CD4-positive, alpha-beta T cell treated with Interleukin-6 for 4 hours (primary cell): ENCODE measurements at places on chromosomes 12 and 14.

DNA sequence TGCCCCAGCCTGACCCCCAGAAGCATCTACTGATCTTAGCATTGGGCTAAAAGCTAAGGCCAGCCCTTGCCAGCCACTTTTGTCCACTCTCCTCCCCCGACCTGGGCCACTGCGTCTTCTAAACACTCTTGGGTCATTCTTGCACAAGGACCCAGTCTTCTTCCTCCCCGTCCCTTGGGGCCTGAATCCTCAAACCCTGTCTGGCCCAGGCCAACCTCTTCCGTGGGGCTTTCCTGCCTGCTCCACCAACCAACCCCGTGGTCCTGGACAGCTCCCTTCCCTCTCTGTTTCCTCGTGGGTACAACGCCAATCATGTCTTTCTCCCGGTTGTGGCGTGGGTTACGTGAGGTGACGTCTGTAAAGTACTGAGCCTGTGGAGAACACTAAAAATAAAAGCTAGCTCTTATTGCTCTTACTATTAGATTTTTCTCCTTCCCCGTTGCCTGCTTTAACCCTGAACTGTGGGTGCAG lies 21.5 kb downstream of the FAM222A start:
- no peak for DNase-seq

DNA sequence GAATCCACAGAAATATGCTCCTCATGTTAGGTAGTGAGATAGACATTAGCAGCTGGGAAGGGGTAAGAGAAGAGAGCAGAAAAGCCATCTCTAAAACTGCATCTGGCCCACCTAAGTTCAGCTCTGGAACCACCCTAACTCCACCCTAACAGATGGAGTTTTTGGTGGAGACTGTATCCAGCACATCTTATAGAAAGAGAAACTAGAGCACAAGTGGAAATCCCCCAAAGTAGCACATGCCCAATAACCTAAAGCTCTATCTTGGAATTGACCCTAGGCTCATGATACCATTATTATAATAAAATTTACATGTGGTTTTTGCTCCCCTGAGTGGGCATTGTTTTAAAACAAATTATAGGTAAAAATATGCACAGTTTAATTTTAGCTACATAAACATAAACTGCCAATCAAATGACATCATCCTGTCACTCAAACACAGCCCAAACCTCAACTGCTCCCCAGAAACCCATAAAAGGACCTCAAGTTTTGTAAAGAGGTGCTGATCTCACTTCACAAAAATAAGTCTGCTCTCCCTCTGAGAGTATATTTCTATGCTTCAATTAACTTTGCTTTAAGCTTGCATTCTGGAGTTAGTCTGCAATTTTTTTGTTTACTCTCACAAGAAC lies 206.4 kb downstream of the PIK3C2G start:
- no peak for DNase-seq

GRCh38 chr14:74863274-74863673 lies 12.7 kb downstream of the PROX2 start:
- DNase-seq, result no peak

DNA sequence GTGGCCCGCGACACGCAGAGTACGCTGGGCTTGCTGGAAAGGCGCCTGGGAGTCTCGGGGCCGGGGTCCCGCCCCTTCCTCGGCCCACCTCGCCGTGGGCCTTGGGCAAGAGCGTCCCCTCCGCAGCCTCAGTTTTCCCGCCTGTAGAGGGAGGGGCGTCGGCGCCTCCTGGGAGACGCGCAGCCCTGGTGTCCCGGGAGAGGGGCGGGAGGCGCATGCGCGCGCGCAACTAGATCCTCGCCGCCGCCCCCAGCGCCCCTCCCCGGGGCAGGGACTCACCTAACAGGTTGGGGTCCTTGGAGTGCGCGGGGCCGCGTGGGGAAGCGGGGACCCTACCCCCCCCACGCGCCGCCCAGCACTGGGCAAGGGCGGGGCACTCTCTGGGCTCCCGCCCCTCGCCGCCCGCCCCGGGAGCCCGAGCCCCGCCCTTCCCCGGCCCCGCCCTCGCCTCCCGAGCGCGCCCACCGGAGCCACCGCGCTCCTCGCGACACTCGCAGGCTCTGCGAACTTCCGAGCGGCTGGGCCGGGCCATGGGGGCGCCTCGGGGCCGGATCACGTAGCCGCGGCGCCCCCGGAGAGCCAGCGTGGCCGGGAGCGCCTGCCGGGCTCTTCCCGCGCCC lies at the start of gene KIF26A:
Gene KIF26A, plus strand, starts transcription at position 490 of the 620 bp plus-strand sequence. CDS start 136 bp downstream, outside the sequence.
- DNase-seq, result peak; percentile 27

DNA sequence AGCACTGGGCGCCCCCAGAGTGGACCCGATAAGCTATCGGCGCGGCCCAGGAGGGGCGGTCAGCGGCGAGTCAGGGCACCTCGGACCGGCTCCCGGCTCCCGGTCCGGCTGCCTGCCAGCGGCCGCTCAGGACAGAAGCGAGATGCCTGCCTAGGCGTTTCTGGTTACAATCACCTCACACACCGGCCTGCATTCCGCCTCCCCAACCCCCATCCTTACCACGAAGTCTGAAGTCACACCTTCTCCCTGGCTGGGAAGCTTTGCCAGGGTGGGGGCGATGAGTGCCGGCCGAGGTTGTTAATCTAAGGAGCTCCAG lies 42.6 kb upstream of the TBX5 start:
- no peak for DNase-seq
